Osteoblast (primary cell): ENCODE measurements at places on chromosomes 4 and X. TPM values are rescaled to one million over a fixed set of nuclear protein-coding genes. Genes with fewer than 3 reads are reported as not detected.

The HAND2 gene
- 1.8 and 3.8 TPM in 2 replicates for total RNA-seq

The RNF150 gene
- total RNA-seq, result 13.4 and 13.8 TPM in 2 replicates

The WNK3 gene
- total RNA-seq, result 0.88 and 1.1 TPM in 2 replicates

The NAAA gene
- total RNA-seq, result 25.6 and 27.9 TPM in 2 replicates

The CLDN22 gene
- not detected in 2 replicates for total RNA-seq

The THAP9 gene
- total RNA-seq, result 3.2 and 3.3 TPM in 2 replicates

The TCP11X2 gene
- total RNA-seq, result not detected in 2 replicates

The STS gene
- 10.9 and 15.0 TPM in 2 replicates for total RNA-seq

The DMRTC1 gene
- total RNA-seq, result not detected in 2 replicates

The TMSB15B gene
- 3.8 and 4.0 TPM in 2 replicates for total RNA-seq

The MAGEE1 gene
- total RNA-seq, result 2.2 and 2.7 TPM in 2 replicates

The SNCA gene
- total RNA-seq, result 0.29 and 0.72 TPM in 2 replicates

The MAGEB2 gene
- not detected in 2 replicates for total RNA-seq

The BEX1 gene
- total RNA-seq, result 4.4 and 4.7 TPM in 2 replicates

The CHIC2 gene
- 66.6 and 73.1 TPM in 2 replicates for total RNA-seq

The TLR8 gene
- under 0.01 TPM in 1 of 2 replicates, not detected in the other for total RNA-seq

The CD38 gene
- total RNA-seq, result under 0.01 TPM in 2 replicates

The RENBP gene
- 6.5 TPM in 2 replicates for total RNA-seq

The ERCC6L gene
- 0.59 and 0.72 TPM in 2 replicates for total RNA-seq

The GRIA2 gene
- under 0.01 TPM in 1 of 2 replicates, not detected in the other for total RNA-seq

The HPGDS gene
- not detected in 2 replicates for total RNA-seq

The SPANXN4 gene
- total RNA-seq, result not detected in 2 replicates

The ZAR1 gene
- not detected in 2 replicates for total RNA-seq

The ADGRG2 gene
- under 0.01 TPM in 2 replicates for total RNA-seq

The TMEM255A gene
- under 0.01 and 0.29 TPM in 2 replicates for total RNA-seq

The KLHL13 gene
- total RNA-seq, result 10.3 and 13.8 TPM in 2 replicates

The STPG2 gene
- total RNA-seq, result under 0.01 and 0.29 TPM in 2 replicates

The LRCH2 gene
- 2.1 and 2.5 TPM in 2 replicates for total RNA-seq

The SPANXN3 gene
- not detected in 2 replicates for total RNA-seq

The CLNK gene
- not detected in 2 replicates for total RNA-seq

The ANXA10 gene
- 1.1 and 1.2 TPM in 2 replicates for total RNA-seq

The GAGE10 gene
- not detected in 2 replicates for total RNA-seq

The SPANXC gene
- not detected in 2 replicates for total RNA-seq

The ARMCX1 gene
- 67.7 and 70.1 TPM in 2 replicates for total RNA-seq

The ZCCHC12 gene
- total RNA-seq, result not detected in 2 replicates

The RGN gene
- total RNA-seq, result 2.5 and 4.4 TPM in 2 replicates

The POLA1 gene
- 10.0 and 11.9 TPM in 2 replicates for total RNA-seq

The PDE6B gene
- total RNA-seq, result not detected in 2 replicates

The HERC5 gene
- 0.88 and 1.4 TPM in 2 replicates for total RNA-seq

The YY2 gene
- total RNA-seq, result 1.4 and 2.4 TPM in 2 replicates

The ITGB1BP2 gene
- total RNA-seq, result 1.1 and 1.5 TPM in 2 replicates

The STAP1 gene
- total RNA-seq, result not detected in 2 replicates

The CXCL3 gene
- 0.36 TPM in 1 of 2 replicates, not detected in the other for total RNA-seq
